ENCODE measurements at places on chromosomes 5 and 9.

DNA sequence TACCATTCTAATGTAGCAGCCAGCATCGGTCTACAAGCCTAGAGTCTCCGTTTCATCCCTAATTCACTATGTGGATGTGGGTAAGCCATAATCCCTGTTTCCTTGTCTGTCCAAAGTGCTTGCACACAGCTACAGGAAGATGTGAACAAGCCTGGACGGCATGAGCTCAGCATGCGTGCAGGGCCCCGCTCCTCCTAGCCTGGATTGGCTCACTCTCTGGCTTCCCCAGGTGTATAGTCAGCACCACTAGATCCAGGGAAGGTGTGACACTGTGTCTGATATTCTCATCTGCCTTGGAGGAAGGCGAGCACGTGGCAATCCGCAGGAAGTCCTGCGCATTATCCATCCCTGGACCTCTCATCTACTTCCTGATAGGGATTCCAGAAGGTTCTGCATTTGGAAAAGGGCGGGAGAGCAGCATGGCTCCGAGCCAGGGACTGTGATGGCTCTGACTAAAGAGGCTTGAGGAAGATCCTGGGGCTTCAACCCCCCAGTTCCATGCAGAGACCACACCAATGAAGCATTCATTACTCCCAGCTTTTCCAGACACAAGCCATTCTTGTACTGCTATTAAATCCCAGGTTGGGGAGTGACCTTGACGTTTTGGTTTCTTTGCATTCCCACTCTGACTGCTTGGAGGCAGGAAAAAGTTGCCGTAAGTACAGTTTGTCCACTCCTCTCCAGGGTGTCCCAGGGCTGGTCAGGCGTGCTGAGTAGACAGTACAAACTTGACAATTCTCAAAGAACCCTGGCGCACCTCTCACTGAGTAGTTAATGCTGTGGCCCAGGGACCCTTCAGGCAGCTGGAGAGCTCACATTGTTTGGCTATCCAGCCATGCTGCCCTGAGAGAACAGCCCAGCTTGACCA lies 65.6 kb downstream of the PSD2 start:
- DNase-seq: no peak

- DNase-seq: no peak
These were observed 187.6 kb downstream of the PCSK1 start for GRCh38 chr5:96245140-96246091.

DNA sequence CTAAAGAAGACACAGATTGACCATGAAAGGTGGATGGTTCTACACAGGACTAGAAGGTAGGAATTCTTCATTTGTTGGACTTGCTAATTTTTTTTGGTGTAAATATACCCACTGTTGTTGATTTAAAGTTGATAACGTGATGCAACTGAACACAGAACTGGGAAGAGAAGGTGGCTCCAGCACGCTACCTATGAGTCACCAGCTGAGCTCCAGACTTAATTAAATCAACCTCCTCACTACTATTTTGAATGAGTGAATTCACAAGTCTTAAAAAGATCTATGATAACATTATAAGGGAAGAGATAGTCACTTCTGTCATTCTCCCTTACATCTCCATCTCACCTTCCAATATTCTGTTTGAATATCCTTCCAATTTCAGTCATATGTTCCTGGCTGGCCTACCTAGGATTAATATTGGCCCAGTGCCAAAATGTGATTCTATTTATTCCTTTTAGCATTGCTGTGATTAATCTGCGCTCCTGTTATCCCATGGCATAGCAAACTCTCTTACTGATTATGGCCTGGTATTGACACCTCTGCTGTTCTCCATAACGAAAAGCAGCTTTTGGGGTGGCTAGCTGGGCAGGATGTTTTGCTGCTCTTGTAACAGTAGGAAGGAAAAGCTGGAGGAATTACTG lies 135.9 kb upstream of the CCDC152 start:
- DNase-seq: no peak

GRCh38 chr5:171794470-171794960 lies 8.9 kb downstream of the SMIM23 start:
- DNase-seq: no peak

DNA sequence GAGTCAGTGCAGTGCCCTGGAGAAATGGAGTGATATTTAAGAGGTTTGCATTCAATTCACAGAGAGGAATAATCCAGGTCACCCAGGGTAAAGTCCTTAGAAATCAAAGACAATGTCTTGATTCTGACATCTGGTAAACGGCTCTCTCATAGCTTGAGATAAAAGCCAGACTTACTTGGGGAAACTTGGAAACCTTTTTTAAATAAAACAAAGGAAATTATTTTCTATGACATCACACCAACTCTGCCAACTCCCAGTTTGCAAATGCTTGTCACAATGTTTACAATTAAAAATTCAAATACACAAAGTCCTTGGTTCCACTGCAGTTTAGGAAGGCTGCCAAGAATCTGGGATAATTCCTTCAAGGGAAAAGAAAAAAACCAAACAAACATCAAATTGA lies 255.1 kb upstream of the NREP start:
- no peak for DNase-seq

DNA sequence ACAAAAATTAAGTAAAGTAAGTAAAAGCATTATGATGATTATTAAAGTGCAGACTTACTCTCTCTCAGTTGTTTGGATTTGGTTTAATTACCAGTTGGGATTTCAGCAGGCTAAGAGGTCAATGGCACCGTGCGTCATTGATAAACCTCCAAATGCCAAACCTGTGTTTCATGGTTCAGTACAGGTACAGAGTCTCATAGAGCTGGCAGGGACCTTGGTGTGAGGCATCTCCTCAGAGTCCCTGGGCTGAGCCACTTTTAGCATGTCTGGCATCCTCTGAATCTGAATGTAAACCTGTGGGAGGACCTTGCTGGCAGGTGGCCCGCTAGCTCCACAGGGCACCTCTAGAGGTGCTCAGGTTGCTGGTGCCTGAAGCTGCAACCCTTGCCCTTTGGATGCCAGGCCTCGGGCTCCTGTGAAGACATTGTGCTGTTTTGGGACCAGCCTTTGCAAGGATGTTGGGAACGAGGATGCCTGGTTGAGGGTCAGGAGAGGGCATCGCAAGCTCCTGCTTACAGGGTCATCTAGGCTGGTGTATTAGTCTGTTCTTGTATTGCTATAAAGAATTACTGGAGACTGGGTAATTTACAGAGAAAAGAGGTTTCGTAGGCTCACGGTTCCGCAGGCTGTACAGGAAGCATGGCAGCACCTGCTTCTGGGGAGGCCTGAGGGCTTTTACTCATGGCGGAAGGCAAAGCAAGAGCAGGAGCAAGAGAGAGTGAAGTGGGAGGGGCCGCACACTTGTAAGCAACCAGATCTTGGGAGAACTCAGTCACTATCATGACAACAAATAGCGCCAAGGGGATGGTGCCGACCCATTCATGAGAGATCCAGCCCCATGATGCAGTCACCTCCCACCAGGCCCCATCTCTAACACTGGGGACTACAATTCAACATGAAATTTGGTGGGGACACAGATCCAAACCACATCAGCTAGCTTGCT lies 14.9 kb upstream of the STC2 start:
- DNase-seq: no peak

DNA sequence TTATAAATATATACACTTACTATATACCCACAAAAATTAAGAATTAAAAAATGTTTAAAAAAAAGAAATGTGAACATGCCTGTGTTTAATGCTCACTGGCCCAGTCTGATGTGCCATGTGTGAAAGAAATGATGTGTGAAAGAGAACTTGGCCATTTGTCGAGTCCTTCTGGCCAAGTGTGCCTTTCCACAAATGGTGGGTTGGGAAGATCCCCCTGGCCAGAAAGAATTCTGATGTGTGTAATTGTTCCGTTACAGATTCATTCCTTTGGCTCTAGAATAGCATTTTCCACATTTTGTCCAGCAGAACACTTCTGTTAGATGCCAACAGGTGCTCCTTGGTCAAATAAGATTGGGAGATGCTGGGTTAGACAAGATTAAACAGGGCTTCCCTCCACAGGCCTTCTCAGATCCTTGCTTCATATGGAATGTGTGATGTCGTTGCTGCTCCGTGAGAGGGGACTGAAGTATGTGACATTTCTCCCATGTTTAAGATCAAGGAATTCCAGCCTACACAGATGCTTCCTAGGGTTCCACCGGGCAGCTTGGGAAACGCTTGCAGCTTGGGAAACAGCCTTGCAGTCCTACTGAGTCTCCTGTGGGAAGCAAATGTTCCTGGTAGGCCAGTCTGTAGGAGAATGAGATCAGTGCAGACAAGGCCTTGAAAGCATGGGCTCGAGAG lies 32.1 kb downstream of the GDNF start:
- DNase-seq: no peak

- no peak for DNase-seq
These were observed 78.5 kb downstream of the SHB start for GRCh38 chr9:37990404-37991015.

- DNase-seq: no peak
These were observed 6.3 kb upstream of the TDRD7 start for GRCh38 chr9:97405551-97405950.

GRCh38 chr5:137584262-137584661 lies 85.1 kb upstream of the SPOCK1 start:
- no peak for DNase-seq

DNA sequence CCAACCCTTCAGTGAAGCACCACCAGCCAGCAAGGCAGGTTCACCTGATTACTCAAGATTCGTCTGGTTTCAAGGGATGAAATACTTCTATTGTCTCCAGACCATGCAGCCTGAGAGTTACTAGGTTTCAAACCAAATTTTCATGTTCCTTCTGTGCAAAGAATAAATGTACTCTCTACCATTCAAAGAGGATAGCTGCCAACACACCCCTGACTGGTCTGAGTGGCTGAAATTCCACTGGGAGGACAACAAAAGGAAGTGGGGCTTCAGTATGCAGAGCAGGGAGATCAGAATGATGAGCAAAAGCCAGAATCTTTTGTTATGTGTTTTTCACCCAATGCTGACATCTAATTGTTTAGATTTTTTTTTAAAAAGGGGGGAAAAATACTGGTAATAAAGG lies 356.3 kb downstream of the BNC2 start:
- DNase-seq: no peak

DNA sequence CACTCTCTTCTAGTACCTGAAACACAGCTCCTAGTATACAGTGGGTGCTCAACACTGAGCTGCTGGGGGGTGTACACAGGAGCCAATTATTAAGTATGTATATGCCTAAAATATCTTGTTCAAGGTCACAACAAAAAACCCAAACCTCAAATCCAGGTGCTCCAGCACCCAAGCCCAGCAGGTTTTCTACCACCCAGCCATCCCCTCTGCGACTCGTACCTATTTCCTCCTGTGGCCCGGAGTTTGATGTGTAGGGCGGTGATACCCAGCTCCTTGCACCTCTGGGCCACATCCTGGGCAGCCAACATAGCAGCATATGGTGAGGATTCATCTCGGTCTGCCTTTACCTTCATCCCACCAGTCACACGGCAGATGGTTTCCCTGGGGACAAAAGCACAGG lies 3.0 kb downstream of the RPS14 start:
- no peak for DNase-seq

DNA sequence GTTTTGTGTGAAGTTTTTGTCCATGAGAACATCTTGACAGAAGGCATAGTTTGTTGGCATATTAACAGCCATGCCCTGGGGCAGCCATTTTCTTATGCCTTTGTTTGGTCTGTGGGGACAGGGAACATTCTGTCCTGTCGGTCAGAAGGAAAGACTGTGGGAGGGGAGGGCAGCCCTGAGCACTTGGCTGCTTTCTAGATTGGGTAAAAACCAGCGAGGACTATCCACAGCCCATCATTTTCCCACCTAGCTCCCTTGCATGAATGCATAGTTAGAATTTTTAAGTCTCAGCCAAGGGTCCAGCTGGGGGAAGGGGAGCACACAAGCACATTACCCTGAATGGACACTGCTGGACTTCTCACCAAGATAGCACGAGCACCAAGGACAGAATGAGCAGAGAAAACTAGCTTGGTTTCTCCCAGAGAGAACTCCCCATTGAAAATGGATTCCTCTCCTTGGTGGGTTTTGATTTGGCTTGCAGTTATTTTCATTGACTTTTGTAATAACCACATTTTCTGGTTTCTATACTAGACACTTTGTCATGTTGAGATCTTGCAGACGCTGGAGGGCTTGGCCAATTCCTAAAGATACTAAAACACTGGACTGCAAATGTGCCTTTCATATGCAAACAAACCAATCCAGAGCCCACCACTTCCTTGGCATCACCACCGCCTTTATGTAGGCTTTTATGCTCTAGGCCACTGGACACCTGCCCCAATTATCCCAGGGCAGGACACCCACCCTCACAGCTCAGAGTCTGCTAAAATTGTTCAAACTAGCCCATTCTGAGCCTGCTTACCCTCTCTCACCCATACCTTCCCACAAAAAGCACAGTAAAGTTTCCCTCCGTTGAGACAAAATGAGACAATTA lies 129.9 kb downstream of the BOD1 start:
- no peak for DNase-seq

GRCh38 chr5:61931236-61931635 lies 374.8 kb upstream of the KIF2A start:
- no peak for DNase-seq

- DNase-seq: no peak
These were observed 2.1 kb upstream of the TRAF1 start for GRCh38 chr9:120928483-120929228.

DNA sequence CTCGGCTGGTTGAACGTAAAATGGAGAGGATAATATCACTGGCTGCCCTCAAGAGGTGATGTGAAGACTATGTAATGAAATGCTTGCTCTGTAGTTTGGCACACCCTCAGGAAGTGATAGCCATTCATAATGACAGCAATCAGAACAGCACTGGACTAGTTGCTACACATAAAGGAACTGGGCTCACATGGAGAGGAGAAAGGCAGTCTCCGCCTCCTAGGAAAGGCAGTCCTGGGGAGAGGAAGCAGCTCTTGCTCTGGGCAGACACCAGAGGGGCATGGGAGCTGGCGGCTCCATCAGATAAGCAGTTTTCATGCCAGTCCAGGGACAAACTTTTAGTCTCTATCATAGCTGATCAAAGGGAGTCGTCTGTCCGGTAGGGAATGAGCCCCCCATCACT lies 46.9 kb downstream of the ARHGEF37 start:
- DNase-seq: no peak

- no peak for DNase-seq
These were observed 364.0 kb downstream of the NDUFS4 start for GRCh38 chr5:53924392-53924791.

DNA sequence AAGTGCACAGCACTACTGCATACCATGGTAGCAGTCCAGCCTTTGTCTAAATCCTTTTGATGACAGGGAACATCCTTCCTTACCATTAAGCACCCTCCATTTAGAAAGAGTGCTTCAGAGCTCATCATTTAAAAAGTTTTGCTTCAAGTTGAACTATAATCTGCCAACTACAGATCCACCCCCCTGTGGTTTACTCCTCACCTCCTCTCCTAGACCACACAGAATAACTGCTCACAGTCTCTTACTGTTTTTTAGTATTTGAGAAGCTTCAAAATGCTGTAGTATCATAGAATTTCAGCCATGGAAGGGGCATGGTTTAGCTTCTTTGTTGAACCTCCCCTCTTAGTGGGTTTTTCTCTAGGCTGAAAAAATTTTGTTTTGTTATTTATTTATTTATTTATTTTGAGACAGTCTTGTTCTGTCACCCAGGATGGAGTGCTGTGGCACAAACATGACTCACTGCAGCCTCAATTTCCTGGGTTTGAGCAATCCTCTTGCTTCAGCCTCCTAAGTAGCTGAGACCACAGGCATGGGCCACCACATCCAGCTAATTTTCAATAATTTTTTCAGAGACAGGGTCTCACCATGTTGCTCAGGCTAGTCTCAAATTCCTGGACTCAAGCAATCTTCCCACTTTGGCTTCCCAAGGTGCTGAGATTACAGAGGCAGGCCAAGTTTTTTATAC lies 384.3 kb upstream of the RFX3 start:
- DNase-seq: no peak

- DNase-seq: no peak
These were observed 31.7 kb downstream of the BASP1 start for GRCh38 chr5:17249029-17249634.

GRCh38 chr5:176542596-176543427 lies 5.6 kb upstream of the RNF44 start:
- DNase-seq: no peak

Data from cortex of kidney (tissue), 1 donor.